ENCODE measurements at places on chromosomes 16 and 17. TPM values are rescaled to one million over a fixed set of nuclear protein-coding genes. Genes with fewer than 3 reads are reported as not detected.

The CCL3 gene
- total RNA-seq = not detected

The TBC1D3H gene
- total RNA-seq = not detected

The POLR3K gene
- 2.7 TPM for total RNA-seq

The PRKAR1A gene
- total RNA-seq = 395 TPM

The GSG1L gene
- not detected for total RNA-seq

The GCGR gene
- total RNA-seq = not detected

The PERCC1 gene
- not detected for total RNA-seq

The TNFRSF13B gene
- total RNA-seq = not detected

The CACNG3 gene
- not detected for total RNA-seq

The GGT6 gene
- not detected for total RNA-seq

The CHST4 gene
- not detected for total RNA-seq

The KRTAP4-6 gene
- not detected for total RNA-seq

The LLGL2 gene
- not detected for total RNA-seq

The CYB561 gene
- 26.1 TPM for total RNA-seq

The PMFBP1 gene
- not detected for total RNA-seq

The GAST gene
- total RNA-seq = not detected

The ZNF287 gene
- total RNA-seq = 6.3 TPM

The TNFSF12 gene
- total RNA-seq = 14.6 TPM

The NPIPB2 gene
- 1.1 TPM for total RNA-seq

The TP53TG3F gene
- not detected for total RNA-seq

The ZNF469 gene
- total RNA-seq = 6.3 TPM

The C16orf86 gene
- total RNA-seq = 2.4 TPM

Measured in cardiac ventricle fibroblast (primary cell).